ENCODE measurements at places on chromosomes 1 and 21.

DNA sequence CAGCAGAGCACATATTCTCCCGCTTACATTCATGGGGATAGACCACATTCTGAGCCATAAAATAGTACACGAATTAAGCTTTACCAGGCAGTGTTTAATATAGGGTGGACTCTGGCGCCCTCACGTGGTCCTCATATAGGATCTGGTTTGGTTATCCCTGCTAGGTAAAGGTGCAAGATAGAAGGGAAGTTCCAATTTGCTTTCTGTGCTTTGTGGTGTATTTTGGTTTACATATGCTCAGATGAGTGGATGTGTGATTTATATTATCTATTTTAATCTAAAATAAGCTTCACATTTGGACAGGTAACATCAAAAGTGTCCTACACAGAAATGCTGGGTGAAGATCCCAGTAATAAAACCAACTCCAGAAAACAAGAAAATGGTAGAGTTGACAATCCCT is 3.6 kb downstream of the CR1 start:
- DNase-seq = peak; percentile 77

- DNase-seq = no peak
These were observed 15.5 kb downstream of the WNT2B start for GRCh38 chr1:112524251-112524650.

DNA sequence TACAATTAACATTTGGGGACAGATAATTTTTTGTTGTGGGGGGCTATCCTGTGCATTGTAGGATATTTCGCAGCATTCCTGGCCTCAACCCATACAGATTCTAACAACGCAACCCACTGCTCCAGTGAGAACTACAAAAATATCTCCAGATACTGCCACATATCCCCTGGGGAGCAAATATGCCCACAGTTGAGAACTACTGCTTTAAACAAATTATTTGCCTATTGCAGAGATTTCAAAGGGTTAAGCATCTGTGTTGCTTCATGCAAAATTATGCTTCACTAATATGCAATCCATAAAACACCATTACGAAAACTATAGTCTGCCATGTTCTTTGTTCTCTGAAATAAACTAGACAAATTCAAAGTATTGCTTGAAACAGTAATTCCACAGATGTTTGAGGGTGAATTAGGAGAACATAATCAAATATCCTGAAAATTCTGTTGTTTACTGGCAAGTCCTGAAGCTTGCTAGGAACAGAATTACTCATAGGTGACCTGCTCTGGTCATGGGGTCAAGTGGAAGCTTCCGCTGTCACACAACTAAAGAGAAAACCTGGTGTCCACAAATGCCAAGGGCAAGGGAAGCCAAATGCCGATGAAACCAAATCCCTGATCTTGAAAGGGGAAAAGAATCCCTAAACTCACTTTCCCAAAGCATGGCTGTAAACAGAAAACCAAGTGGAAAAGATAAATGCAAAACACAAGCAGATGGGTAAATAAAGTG is 149.4 kb downstream of the RERE start:
- no peak for DNase-seq

- DNase-seq = no peak
These were observed 5.2 kb downstream of the RAVER2 start for GRCh38 chr1:64750092-64750491.

- DNase-seq = no peak
These were observed 61.1 kb upstream of the GNG4 start for GRCh38 chr1:235710687-235711086.

GRCh38 chr1:148367596-148367995 is 115.5 kb downstream of the PPIAL4G start:
- no peak for DNase-seq

GRCh38 chr1:50108497-50109059 is at the start of gene ELAVL4:
Gene ELAVL4, plus strand, starts transcription at chr1:50108920. Its CDS starts 270 bp downstream, at chr1:50109190.
- peak; percentile 95 for DNase-seq

DNA sequence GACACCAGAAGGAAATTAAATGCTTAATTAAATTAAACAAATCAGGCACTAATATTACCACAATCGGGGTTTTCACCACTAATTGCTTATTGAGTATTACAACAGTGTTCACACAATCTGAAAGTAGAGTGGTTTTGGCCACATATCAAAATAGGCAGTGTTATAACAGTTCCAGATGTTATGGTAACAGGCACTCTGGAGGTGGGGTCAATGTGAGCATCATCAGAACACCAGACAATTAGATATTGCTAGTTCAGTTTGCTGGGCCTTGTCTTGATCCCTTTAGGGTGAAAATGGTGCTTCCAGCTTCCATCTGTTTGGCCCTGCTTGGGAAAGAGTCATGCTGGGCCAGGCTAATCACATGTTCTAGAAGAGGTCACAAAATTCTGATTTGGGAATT is 14.5 kb upstream of the DDAH1 start:
- DNase-seq = no peak

DNA sequence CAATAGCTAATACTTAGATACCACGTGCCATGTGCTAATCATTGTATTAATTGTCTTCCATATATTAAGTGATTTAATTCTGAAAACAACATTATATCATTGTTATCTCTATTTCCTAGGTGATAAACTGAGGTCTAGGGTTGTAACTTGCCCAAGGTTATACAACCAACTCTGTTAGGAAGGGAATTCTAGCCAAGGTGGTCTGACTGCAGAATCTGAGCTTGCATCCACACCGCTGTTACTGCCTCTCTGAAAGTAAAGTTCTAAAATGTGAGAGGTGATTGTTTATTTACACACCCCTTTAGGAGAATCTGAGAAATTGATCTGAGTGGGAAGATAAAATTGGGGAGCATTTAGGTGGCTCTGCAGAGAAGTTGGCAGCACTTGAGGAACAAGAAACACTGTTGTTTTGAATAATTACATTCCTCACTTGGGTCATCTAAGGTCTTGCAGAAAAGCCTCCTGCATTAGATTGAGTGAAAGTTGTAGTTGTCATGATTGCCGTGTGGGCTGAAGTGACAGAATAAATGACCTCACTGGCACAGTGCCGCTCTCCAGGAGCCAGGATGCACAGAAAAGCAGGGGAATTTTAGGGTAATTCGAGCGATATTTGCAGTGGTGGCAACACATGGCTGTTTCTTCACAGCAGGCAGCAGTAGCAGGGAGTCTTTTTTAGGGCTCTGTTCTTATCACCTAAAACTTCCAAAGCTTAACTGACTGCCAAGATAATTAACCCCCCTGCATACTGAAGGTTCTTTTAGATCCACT is 121.7 kb downstream of the ADGRL4 start:
- no peak for DNase-seq

DNA sequence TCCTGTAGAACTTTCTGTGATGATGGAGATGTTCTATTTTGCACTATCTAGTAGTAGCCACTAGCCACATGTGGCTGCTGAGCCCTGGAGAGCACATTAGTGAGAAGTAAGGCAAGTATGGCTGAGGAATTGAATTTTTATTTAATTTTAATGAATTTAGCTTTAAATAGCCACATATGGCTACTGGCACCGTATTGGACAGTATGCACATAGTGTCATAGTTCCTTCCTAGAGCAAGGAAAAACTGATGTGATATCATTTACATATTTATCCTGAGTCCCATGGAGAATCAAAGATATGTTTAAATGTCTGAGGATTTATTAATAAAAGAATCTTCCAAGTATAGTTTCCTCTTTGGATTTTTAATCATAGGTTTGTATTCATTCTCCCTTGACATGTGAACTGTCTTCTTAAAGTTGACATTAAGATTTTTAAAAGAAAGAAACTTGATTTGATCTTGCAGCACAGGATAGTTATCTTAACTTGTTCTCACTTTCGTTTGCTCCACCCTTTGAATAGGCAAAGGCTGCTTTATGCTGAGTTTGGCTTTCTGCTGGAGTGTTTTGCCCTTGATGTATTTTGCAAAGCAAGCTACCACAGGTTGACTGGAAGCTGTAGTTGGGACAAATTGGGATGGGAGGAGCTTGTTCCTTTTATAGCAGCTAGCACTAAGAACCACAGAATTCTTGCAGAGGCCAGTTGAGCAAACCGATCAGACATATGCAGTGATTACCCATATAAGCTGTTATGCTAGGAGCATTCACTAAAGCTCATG is 129.7 kb downstream of the VPS13D start:
- no peak for DNase-seq

DNA sequence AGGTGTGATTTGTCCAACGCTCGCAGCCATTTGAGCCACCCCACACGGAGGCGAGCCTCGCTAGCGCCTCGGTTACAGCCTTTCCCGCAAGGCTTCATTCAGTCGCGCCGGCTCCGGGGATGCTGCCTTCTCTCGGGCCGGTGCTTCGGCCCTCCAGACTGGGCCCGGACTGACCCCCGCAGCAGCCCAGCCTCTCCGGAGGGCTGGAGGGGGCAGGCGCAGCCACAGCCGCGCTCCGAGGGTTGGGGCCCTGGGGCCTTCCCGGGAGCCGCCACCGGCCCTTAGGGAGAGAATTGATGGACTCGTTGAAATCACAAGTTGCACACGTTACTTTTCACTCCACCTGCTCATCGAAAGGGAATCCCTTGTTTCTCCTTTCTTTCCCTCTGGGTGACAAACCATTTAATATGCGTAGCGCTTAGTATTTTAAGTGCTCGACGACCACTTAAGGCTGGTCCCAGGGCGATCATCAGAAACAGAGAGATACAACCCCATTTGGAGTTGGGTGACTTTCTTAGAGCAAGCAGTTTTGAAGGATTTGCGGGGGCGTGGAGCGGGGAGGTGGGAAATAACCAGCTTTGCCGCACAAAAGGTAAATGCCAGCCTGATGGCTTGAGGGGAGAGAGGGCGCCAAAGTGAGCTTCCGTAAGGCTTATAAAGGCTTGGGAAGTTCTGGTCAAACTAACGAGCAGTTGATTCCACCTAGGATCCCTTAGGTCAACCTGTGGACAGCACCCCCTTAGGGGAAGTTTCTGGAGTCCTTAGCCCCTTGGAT is 24.6 kb upstream of the ENAH start:
- DNase-seq = peak; percentile 48

GRCh38 chr1:225343618-225344017 is 84.2 kb downstream of the LBR start:
- DNase-seq = peak; percentile 11

GRCh38 chr1:21508580-21509350 is 458 bp upstream of the ALPL start:
- peak; percentile 15 for DNase-seq

DNA sequence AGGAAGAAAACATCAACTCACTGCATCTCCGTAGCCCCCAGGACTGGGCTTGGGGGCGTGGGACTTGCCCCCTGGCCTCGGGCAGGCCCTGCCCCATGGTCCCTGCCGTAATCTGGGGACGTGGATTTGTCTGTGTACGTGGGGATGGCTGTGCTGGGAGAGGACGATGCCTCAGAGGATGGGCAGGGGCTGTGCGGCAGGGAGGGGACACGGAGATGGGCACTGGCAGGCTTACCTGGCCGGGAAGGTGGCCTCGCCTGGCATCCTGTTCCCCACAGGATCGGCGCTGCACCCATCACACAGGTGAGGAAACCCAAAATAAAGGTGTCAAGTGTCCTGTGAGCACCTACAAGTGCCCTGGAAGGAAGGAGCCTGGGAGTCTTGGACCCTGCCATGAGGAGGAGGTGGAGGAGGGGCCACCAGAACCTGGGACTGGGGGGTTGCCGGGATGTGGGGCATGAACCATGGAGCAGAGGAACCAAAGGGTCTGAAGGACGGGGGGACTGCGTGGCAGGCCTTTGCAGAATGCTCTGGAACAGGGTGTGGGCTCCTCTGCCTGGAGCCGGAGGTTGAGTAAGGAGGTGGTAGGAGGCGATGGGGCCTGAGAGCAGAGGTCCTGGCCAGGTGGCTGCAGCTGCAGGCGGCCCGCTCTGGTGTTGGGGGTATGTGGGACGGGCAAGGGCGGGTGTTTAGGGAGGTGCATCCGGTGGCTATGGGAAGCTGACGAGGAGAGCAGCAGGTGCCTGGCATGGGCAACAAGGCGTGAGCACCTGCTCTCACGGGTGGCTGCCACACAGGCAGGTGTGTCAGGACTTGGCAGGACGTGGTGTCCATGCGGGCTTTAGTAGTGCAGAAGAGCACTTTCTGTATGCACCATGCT is 27.8 kb upstream of the LRRC3 start:
- peak; percentile 84 for DNase-seq

DNA sequence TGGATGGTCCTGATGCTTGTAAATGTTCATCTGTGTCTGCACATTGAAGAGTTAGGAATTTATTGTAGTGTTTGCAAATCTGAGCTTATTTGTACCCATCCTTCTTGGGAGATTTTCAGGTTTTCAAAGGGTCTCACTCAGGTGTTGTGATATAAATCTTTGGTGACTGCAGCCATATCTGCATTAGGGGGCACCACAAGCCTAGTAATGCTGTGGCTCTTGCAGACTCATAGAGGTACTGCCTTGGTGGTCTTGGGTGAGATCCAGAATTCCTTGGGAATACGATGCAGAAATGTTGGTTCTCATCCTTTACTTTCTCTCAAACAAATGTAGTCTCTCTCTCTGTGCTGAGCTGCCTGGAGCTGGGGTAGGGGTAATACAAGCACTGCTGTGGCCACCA is 405.9 kb downstream of the TTLL7 start:
- no peak for DNase-seq

DNA sequence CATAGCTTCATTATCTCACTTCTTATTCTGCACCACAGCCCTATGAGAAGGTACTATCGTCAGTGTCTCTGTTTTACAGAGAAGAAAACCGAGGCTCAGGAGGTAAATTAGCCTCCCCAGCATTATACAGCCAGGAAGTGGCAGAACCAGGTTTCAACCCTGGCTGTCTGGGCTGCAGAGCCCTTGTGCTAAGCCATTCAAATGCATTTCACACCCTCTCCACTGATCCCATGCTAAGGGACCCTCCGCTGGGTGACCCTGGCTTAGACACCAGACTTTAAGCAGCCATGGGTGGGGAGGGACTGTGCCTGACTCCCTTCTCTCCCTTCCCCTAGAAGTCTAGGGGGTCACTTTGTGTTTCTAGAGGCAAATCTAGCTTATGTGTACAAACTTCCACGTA is 87.5 kb downstream of the RRAGC start:
- DNase-seq = no peak

- DNase-seq = no peak
These were observed 217.4 kb upstream of the RUNX1 start for GRCh38 chr21:35266546-35266945.

DNA sequence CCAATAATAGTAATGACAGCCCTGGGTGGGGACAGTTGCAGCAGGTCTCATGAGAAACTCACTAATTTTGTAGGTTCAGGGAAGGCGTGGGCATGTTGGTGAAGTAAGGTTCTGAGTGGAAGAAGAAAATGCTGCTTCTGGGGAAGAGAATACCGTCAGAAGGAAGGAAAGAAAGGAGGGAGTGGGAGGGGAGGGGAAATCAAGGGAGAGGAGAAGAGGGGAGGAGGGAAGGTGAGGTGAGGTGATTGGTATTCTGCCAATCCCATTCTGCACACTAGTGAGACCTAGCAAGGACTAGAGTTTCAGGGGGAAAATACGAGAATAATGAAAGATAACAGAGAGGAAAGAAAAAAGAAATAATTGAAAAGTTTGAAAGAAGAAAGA is 32.4 kb upstream of the MGST3 start:
- peak; percentile 15 for DNase-seq
